Activated CD8-positive, alpha-beta memory T cell treated with anti-CD3 and anti-CD28 coated beads, Interleukin-2, amount 10 ng/mL, durations not matched to agents 7 days and 5 days (primary cell): ENCODE measurements at places on chromosomes 12 and 14. TPM values are rescaled to one million over a fixed set of nuclear protein-coding genes. Genes with fewer than 3 reads are reported as not detected.

Gene GSG1
- not detected for total RNA-seq

Gene CCDC197
- 0.14 TPM for total RNA-seq

Gene PMEL
- total RNA-seq: 0.23 TPM

Gene KRT2
- not detected for total RNA-seq

Gene OR6C1
- not detected for total RNA-seq

Gene CAPZA3
- total RNA-seq: not detected

Gene SYCP3
- total RNA-seq: 0.93 TPM

Gene LMNTD1
- total RNA-seq: not detected

Gene TPH2
- total RNA-seq: not detected

Gene DEGS2
- total RNA-seq: not detected

Gene ESPL1
- 99.0 TPM for total RNA-seq

Gene CLEC4C
- not detected for total RNA-seq

Gene SLC22A17
- total RNA-seq: 1.7 TPM

Gene POTEG
- total RNA-seq: not detected

Gene ZFHX2
- 1.8 TPM for total RNA-seq

Gene PIWIL1
- not detected for total RNA-seq

Gene AQP6
- not detected for total RNA-seq

Gene LRRC10
- not detected for total RNA-seq

Gene GLRX5
- 48.5 TPM for total RNA-seq

Gene PZP
- total RNA-seq: not detected

Gene KRT78
- total RNA-seq: not detected

Gene CLEC1A
- total RNA-seq: not detected

Gene PRKD1
- not detected for total RNA-seq

Gene KLRB1
- total RNA-seq: 13.0 TPM

Gene ATL1
- 2.2 TPM for total RNA-seq

Gene DPF3
- total RNA-seq: 10.2 TPM

Gene LALBA
- total RNA-seq: not detected

Gene IL22
- not detected for total RNA-seq
